Lower leg skin (tissue), 4 donors: ENCODE measurements at places on chromosomes 2 and 18. TPM values are rescaled to one million over a fixed set of nuclear protein-coding genes. Genes with fewer than 3 reads are reported as not detected.
A peak's percentile ranks its signal among the peaks of the same experiment; 100 is the strongest.

ABCG5 gene
- total RNA-seq: not detected

GAL3ST2 gene
- total RNA-seq: 0.34 TPM

PSMA8 gene
- not detected for total RNA-seq

GRCh38 chr2:55489467-55490062, 30.0 kb upstream of the CFAP36 start:
- no peak for DNase-seq

DNA sequence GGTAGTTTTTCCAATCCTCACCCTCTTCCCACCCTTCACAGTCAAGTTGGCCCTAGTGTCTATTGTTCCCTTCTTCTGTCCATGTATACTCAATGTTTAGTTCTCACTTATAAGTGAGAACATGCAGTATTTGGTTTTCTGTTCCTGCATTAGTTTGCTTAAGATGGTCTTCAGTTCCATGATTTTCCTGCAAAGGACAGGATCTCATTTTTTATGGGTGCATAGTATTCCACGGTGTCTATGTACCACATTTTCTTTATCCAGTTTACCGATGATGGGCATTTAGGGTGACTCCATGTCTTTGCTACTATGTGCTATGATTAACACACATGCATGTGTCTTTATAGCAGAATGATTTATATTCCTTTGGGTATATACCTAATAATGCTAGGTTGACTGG, 104.4 kb downstream of the STRN start:
- DNase-seq: no peak

- no peak for DNase-seq
Observed at GRCh38 chr18:51226068-51226467, 28.6 kb upstream of the MEX3C start.

DNA sequence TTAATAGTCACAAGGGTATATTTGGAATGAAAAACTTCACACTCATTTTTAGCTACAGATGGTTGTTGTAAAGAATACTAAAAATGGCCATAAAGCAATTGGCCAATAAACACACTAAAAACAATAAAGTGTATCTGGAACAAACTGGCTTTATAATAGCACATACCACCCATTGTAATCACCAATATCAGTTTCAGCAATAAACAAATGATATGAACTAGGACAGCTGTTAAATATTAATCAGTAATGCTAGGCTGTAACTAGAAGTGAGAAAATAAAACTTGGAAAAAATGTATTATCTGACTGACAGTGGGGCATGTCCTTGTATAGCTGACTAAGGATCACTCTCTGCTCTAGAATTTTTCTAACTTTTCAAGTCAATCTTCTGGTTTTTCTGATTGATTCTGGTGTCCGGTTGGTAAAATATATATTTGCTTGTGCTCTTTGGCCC, 312.5 kb downstream of the RND3 start:
- DNase-seq: no peak

DNA sequence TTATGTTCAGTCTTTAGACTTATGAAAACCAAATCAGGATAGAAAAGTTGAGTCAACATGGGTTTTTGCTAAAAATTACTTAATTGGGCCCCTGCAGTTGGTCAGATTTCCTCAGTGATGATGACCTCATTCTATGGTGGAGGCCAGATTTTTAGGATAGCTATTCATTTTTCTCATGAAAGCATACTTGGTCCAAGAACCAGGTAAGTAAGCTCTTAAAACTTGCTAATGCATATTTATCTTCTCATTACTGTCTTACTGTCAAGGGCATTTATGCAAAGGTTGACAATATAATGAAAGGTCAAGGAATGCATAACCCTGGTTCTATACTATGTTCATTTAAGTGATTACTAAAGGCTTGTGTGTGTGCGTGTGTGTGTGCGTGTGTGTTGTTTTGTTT, 650.6 kb downstream of the SATB2 start:
- no peak for DNase-seq

- DNase-seq: no peak
Observed at GRCh38 chr2:132813422-132813821, 143.4 kb upstream of the LYPD1 start.

GRCh38 chr18:68667121-68667520, 47.8 kb downstream of the TMX3 start:
- DNase-seq: no peak

- DNase-seq: no peak
Observed at GRCh38 chr2:15705839-15706386, 114.2 kb downstream of the DDX1 start.

- no peak for DNase-seq
Observed at GRCh38 chr2:225002656-225003045, 39.6 kb downstream of the DOCK10 start.

DNA sequence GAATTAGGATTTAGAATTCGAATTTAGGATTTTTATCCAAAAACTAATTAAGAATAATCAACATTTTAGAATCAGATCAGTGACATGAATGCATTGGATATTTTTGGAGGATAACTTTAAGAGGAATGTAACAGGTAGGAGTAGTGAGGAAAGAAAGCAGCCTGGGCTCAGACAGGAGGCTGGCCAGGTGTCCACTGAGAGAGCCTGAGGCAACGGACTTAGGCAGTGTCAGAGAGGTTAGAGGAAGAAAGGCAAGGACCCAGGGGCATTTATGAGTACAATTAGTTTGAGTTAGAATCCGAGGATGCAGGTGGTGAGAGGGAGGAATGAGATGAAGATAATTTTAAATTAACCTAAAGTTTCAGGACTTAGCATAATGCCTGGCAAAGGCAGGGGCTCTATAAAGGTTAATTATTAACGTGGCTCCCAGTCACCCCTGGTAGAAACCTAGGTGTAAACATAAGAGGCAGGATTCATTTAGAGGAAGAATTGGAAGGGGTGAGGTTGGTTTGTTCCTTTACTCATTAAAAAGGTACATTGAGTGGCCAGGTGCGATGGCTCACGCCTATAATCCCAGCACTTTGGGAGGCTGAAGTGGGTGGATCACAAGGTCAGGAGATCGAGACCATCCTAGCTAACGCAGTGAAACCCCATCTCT, 507.1 kb downstream of the TMEM182 start:
- DNase-seq: no peak

GRCh38 chr2:31556940-31557339, 23.8 kb downstream of the SRD5A2 start:
- no peak for DNase-seq

- no peak for DNase-seq
Observed at GRCh38 chr18:64718808-64719207, 569.9 kb upstream of the LINC00305 start.

DNA sequence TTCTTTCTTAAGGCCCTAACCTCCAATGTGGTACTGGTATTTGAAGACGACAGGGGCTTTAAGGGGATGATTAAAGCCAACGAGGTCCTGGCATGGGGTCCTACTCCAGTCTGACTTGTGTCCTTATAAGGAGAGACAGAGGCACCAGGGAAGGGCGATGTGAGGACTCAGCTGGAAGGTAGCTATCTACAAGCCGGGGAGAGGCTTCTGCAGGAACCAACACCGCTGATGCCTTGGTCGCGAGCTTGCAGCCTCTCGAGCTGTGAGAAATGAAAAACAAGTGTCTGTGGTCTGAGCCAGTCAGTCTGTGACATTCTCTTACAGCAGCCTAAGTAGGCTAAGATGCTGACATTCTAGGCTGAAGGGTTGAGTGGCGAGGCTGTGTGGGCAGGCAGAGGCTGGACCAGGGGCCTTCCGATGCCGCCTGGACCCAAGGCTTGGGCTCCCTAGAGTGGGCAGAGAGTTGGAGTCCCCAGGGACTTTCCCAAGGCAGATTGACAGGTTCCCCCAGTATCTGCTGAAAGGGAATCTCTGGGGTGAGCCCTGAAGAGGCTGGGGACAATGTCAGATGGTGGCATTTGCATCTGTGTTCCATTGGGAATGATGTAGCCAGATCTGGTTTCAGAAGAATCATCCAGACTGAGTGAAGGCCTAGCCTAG, 322.9 kb upstream of the HS6ST1 start:
- peak; percentile 78 for DNase-seq
